Left lung (tissue), 14 donors: ENCODE measurements at places on chromosomes 13 and 19. TPM values are rescaled to one million over a fixed set of nuclear protein-coding genes. Genes with fewer than 3 reads are reported as not detected.

Gene RASIP1
- 25.4 TPM for total RNA-seq

DNA sequence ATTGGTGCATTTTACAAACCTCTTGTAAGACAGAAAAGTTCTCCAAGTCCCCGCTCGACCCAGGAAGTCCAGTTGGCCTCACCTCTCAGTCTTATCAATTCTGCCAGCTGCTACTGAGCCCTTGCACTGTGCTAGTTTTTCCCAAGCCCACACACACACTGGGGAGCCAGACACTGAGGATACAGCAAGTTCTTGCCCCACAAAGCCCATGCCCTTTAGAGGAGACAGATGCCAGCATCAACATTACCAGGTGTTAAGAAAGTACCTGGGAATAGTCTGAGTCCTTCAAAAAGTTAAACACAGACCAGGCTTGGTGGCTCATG lies 175.0 kb downstream of the PTPRS start:
- no peaks in the 10 kb centered on the region for H3K27me3 ChIP-seq
- no peaks in the 10 kb centered on the region for H3K36me3 ChIP-seq
- no peak overlapping the region for H3K27ac ChIP-seq
- no peak for DNase-seq
- no peak overlapping the region for H3K4me3 ChIP-seq

Gene ATP1A3
- not detected for total RNA-seq

DNA sequence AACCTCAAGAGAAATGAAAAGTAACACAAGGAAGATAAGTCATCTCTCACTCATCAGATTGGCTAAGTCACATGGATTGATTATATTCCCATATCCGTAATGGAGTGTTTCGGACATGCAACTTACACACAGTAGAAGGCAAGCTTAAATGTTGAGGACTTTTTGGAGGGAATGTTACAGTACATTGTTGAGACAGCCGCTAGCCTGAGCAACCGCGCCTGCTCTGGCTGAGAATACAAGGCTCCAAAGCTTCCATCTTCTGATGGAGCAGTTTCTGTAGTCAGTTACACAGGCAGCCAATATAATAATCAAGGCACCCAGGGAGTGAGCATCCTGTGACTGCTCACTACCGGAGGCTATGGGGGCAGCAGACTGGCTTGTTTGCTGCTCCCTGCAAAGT lies 1.0 kb upstream of the CRYL1 start:
- DNase-seq, result no peak
- peak overlapping the region; percentile 91 for H3K4me3 ChIP-seq
- peaks cover 6% of the 10 kb centered on the region for H3K4me1 ChIP-seq
- no peaks in the 10 kb centered on the region for H3K36me3 ChIP-seq
- H3K27me3 ChIP-seq, result no peaks in the 10 kb centered on the region

DNA sequence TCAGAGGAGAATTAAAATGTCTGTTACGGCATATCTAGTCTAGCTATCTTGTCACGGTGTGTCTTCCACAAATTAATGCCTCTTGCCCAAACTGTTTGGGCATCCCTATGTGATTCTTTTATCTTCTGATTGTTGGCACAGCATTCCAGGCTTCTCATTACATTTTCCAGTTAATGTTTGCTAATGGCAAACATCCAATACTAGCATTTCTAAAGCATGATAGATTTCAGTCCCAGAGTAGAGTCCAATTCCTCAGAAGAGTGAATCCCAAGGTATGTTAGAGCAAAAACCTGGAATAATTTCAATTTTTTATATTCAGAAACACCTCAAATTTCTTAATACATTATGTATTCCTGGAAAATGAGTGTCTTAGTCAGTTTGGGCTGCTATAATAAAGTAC lies 684.5 kb upstream of the SLITRK1 start:
- H3K36me3 ChIP-seq, result no peaks in the 10 kb centered on the region
- no peak overlapping the region for H3K4me3 ChIP-seq
- no peak for DNase-seq
- H3K4me1 ChIP-seq, result no peaks in the 10 kb centered on the region
- no peaks in the 10 kb centered on the region for H3K27me3 ChIP-seq

DNA sequence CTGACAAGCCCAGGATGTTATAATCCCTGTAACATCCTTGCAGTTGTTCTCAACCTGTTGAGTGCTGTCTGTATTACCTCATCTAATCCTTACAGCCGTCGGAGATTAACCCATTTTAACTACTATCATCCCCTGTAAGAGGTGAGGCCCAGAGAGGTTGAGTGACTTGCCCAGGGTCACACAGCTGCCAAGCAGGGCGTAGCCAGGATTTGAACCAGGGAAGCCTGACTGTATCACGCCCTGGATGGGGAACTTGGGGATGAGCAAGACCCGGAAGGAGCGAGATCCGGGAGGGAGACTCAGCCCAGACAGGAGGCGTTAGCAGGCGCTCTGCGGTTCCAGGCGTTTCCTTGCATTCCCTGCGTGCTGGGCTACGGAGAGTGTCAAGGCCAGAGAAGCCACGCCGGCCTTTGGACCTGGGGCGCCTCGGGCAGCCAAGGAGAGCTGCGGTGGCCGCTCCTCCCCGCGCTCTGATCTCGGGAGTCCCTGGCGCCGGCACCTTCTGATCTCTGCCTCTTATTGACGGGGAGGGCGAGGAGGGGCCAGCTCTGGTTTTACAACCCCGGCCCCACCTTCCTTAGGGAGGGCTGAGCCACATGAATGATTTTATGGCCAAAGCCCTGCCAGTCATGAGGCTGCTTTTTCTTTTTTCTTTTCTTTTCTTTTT lies 6.2 kb downstream of the SULT2B1 start:
- peaks cover 25% of the 10 kb centered on the region for H3K27me3 ChIP-seq
- no peak overlapping the region for H3K27ac ChIP-seq
- peak; percentile 78 for DNase-seq
- H3K36me3 ChIP-seq, result no peaks in the 10 kb centered on the region
- no peaks in the 10 kb centered on the region for H3K4me1 ChIP-seq

Gene FPR2
- 41.7 TPM for total RNA-seq

- no peak overlapping the region for H3K4me3 ChIP-seq
- H3K4me1 ChIP-seq, result no peaks in the 10 kb centered on the region
- no peaks in the 10 kb centered on the region for H3K36me3 ChIP-seq
- DNase-seq, result no peak
These were observed 528.7 kb downstream of the GPC6 start for GRCh38 chr13:93755341-93755740.

Gene TFPT
- 17.4 TPM for total RNA-seq
